NT2/D1 (cell line): ENCODE measurements at places on chromosomes 4 and X.
A peak's percentile ranks its signal among the peaks of the same experiment; 100 is the strongest.

GRCh38 chr4:151781026-151781425, 20.2 kb upstream of the GATB start:
- no peak for DNase-seq

- DNase-seq: no peak
Measured at GRCh38 chrX:22041907-22042530, 9.9 kb downstream of the PHEX start.

GRCh38 chrX:44747317-44747716, 96.5 kb upstream of the DUSP21 start:
- no peak for DNase-seq

- no peak for DNase-seq
Measured at GRCh38 chr4:102036016-102036415, 245.5 kb downstream of the BANK1 start.

DNA sequence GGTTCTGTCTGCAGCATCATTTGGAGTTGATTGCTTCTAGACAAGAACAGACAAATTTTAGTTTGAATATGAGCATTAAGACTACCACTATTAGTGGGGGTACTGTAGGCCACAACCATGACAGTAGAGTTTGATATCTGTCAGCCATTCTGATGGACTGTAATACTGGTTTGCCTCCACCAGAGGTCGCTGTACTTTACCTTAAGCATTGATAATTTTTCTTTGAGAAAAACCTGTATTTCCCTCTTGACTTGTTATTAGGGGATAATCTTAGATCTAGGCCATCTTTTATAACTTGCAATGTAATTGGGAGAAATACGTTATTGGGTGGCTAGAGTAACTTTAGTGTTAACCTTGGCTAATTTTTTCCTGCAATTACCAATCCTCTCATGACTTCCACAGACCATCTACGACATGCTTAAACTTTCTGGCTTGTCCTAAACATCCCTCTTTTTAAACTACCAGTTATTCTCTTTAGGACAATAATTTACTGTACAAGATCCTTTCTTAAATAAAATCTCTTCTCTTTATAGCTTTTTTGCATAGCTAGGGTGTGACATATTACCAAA, 562.4 kb downstream of the MAGEB5 start:
- peak; percentile 18 for DNase-seq

DNA sequence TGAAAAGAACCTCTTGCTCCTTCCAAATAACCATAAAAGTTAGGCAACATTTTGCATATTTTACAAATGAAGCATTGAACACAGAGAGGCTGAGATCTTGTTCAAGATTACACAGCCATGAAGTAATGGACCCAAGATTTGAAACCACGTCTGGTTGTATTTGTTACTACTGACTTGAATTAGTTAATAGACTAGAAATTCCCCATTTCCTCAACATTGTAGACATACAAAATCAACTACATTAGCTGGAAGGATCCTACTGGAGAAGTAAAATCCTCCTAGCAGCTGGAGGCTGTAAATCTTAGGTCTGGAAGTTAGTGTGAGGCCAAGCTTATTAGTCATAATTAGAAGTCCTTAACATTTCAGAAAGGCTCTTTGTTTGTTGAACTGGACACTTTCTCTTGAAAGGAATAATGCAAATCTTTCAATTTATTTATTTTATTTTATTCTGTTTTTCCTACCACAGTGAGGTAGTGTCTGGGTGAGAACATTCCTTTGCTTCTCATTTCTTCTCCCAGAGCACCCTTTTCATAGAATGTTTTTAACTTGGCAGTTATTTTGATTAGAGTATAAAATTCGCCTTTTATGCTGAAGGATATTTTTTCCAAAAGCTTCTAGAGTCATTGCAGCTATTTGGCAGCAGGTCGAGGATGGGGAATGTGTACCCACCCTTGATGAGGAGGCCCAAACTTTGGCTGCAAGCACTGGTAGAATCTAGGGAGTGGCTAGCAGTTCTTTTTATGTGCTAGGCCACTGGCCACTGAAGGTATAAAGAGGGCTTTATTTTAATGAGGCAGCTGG, 62.0 kb upstream of the CLNK start:
- no peak for DNase-seq
